T-helper 2 cell treated with Interferon-gamma antibody and Interleukin-4, amounts not matched to agents 100 ng/mL and 5 ng/mL, for 36 hours (primary cell): ENCODE measurements at places on chromosomes 6 and 20. TPM values are rescaled to one million over a fixed set of nuclear protein-coding genes. Genes with fewer than 3 reads are reported as not detected.

Gene TMEM14A
- total RNA-seq: 23.8 and 25.5 TPM in 2 replicates

Gene VGLL2
- total RNA-seq: not detected in 2 replicates

Gene ZC2HC1B
- total RNA-seq: not detected in 2 replicates

Gene PBOV1
- total RNA-seq: not detected in 2 replicates

Gene TASP1
- 7.8 and 10.9 TPM in 2 replicates for total RNA-seq

Gene HLA-DOA
- 1.7 and 2.5 TPM in 2 replicates for total RNA-seq

Gene GPX5
- total RNA-seq: not detected in 2 replicates
